Memory B cell (primary cell): ENCODE measurements at places on chromosomes 7 and 10.

- no peak for DNase-seq
Observed at GRCh38 chr7:140982508-140982907, 32.2 kb downstream of the MRPS33 start.

GRCh38 chr10:31035266-31035798 is 3.7 kb upstream of the ZNF438 start:
- no peak for DNase-seq

GRCh38 chr7:151732292-151732691 is 144.6 kb downstream of the PRKAG2 start:
- no peak for DNase-seq

- no peak for DNase-seq
Observed at GRCh38 chr7:139817249-139817648, 11.8 kb upstream of the TBXAS1 start.

- no peak for DNase-seq
Observed at GRCh38 chr10:79239924-79240581, 107.2 kb upstream of the PPIF start.

- DNase-seq = no peak
Observed at GRCh38 chr7:66523409-66523808, 105.3 kb upstream of the KCTD7 start.

GRCh38 chr10:116168329-116168728 is 104.7 kb downstream of the GFRA1 start:
- DNase-seq = no peak

DNA sequence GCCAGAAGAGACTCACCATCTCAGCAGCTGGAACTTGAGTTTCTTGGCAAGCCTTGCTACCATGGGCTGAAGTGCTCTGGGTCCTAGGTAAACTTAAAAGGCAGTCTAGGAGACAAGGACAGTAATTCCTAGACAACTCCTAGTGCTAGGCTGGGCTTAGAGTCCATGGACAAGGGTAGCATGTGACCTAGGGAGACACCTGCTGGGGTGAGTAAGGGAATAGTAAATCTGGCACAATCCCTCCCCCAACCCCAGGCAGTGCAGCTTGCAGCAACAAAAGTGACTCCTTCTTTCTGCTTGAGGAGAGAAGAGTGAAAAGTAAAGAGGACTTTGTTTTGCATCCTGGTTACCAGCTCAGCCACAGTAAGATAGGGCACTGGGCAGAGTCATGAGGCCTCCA is 316.5 kb upstream of the IMMP2L start:
- DNase-seq = no peak

- DNase-seq = no peak
Observed at GRCh38 chr10:131086094-131086493, 225.4 kb downstream of the TCERG1L start.

DNA sequence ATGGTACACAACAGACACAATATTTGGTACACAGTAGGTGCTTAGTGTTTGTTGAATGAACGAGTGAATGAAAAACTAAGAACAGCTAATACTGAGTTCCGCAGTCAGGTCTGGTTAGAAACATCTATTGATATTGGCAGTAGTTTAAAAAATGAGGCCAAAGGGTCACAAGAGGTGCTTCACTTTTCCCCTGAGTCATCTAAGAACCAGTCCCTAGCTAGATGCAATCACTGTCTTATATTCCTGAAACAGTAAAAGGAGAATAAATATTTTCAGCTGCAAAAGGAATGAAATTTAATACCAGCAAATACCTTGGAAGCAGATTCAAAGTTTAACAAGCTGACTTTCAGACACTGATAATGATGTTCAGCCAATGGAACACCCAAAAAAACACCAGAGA is 54.5 kb downstream of the SCRN1 start:
- DNase-seq = no peak

DNA sequence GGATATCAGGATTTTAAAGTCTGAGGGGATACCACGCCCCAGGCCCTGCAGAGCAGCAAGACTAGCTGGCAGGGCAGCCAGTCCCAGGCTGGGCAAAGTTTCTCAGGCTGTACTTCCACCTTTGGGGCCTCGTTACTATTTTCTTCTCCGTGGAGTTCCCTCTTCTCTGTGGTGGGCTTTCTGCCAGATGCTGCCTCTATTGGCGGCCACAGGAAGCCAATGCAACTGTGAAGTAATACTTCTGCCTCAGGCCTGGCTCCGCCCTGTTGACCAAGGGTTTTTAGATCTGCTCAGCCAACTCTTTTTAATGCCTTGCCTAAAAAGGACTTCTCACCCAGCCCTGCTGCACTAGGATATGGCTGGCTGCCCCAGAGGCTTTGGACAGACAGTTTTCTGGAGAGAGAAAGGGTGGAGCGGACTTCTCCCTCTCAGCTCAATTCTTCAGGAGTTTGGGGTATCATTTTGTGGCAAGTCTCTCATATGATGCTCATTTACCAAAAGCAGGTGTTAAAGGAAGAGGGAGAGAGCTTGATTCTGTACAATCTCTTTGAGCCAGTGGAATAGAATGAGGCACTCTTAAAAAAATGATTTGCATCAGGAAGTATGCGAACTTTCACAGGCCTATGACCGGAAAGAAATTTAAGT is 67.4 kb downstream of the HHEX start:
- DNase-seq = peak; percentile 47

GRCh38 chr7:156795415-156795814 is 97.6 kb downstream of the LMBR1 start:
- DNase-seq = no peak

- no peak for DNase-seq
Observed at GRCh38 chr10:74008212-74008731, 10.4 kb downstream of the VCL start.

GRCh38 chr10:60646966-60647796 is 131.1 kb upstream of the CDK1 start:
- peak; percentile 51 for DNase-seq

DNA sequence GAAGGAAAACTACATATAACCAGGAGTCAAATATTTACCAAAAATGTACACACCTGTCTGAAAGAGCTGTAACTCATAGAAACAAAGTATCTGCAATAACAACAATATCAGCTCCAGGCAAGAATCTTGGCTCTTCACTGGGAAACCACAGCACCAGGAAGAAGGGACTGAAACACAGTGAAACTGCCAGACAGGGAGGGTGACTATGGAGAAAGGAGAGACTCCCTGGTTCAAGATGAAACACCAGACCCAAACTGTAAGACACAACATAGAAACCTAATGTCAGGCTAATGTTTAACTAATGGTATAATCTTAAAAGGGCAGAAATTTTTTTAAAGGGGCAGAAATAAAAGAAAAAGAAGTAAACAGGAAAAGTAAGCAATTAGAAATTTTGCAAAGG is 11.5 kb upstream of the TAS2R39 start:
- no peak for DNase-seq

DNA sequence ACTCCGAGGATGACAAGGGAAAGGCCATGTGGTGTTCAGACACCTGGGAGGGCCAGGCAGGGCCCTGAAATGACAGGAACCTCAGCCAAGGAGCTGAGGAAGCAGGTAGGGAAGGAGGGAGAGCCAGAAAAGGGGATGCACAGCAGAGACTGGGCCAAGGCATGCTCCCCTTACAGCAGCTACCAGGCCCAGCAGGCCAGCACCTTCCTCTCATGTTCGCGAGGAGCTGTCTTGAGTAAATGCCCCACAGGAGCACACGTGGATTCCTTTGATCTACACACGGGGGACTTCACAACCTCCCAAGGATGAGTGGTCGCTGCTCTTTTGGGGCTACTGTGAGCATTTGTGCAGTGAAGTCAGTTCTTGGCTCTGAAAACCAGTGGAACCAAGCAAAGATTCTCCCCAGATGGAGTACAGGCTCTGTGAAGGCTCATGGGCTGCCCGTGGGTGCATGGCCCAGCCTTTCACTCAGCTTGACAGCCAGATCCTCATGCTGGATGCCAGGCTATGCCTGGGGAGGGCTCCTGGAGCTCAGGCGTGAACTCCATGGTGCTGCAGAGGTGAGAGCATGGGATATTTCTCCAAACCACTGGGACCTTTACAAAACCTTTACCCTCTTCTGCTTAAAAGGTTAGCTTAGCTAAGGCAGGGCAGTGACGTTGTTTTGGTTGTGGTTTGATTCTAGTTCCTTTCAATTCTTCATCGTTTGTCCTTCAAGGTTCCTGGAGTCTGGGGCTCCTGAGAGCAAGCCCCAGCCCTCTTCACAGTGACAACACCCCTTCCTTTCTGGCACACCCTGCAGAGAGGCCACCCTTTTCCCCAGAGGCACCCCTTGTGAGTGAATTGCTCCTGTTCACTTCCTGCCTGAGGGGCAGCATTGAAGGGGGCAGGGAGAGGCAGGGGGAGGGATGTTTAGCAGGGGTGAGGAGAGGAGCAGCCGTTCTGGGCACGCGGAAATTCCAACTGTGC is 74.2 kb upstream of the ZPBP start:
- DNase-seq = no peak

GRCh38 chr10:12733271-12733670 is 268.2 kb downstream of the CCDC3 start:
- DNase-seq = no peak
